ENCODE measurements at places on chromosomes 13 and 19. TPM values are rescaled to one million over a fixed set of nuclear protein-coding genes. Genes with fewer than 3 reads are reported as not detected.

GRCh38 chr19:41409288-41409687 lies 11.7 kb downstream of the BCKDHA start:
- DNase-seq: no peak
- no peak overlapping the region for H3K4me3 ChIP-seq
- H3K27ac ChIP-seq: no peak overlapping the region
- peaks cover 9% of the 10 kb centered on the region for H3K4me1 ChIP-seq
- H3K36me3 ChIP-seq: no peaks in the 10 kb centered on the region
- H3K27me3 ChIP-seq: no peaks in the 10 kb centered on the region

The ZNF93 gene
- 4.1 TPM for total RNA-seq

GRCh38 chr13:106336668-106337067 lies 198.8 kb downstream of the EFNB2 start:
- H3K27ac ChIP-seq: no peak overlapping the region
- no peaks in the 10 kb centered on the region for H3K4me1 ChIP-seq
- DNase-seq: no peak
- no peaks in the 10 kb centered on the region for H3K36me3 ChIP-seq

GRCh38 chr19:2408247-2408646 lies 19.1 kb downstream of the TIMM13 start:
- no peak overlapping the region for H3K4me3 ChIP-seq
- no peaks in the 10 kb centered on the region for H3K36me3 ChIP-seq
- no peak for DNase-seq
- H3K27ac ChIP-seq: no peak overlapping the region
- H3K27me3 ChIP-seq: no peaks in the 10 kb centered on the region

GRCh38 chr13:48739386-48739964 lies 85.7 kb downstream of the CYSLTR2 start:
- no peak for DNase-seq
- no peak overlapping the region for H3K4me3 ChIP-seq
- H3K27me3 ChIP-seq: no peaks in the 10 kb centered on the region
- no peaks in the 10 kb centered on the region for H3K36me3 ChIP-seq

The EDDM13 gene
- not detected for total RNA-seq

The CYP4F3 gene
- 3.3 TPM for total RNA-seq

The ZNF729 gene
- not detected for total RNA-seq

- DNase-seq: no peak
- H3K4me1 ChIP-seq: no peaks in the 10 kb centered on the region
- H3K27ac ChIP-seq: no peak overlapping the region
- no peak overlapping the region for H3K4me3 ChIP-seq
Observed at GRCh38 chr13:26726684-26727083, 33.9 kb downstream of the GPR12 start.

The ZNF835 gene
- 13.2 TPM for total RNA-seq

The HOOK2 gene
- 109 TPM for total RNA-seq

- H3K36me3 ChIP-seq: no peaks in the 10 kb centered on the region
- no peaks in the 10 kb centered on the region for H3K4me1 ChIP-seq
- no peaks in the 10 kb centered on the region for H3K27me3 ChIP-seq
- no peak overlapping the region for H3K27ac ChIP-seq
Observed at GRCh38 chr19:13965926-13966683, 13.8 kb downstream of the DCAF15 start.

- H3K4me1 ChIP-seq: peaks cover 26% of the 10 kb centered on the region
- H3K27ac ChIP-seq: peak overlapping the region; percentile 86
- DNase-seq: no peak
Observed at GRCh38 chr19:49861541-49862378, 5.6 kb downstream of the PNKP start.

The RUBCNL gene
- 2.7 TPM for total RNA-seq

The ICAM4 gene
- not detected for total RNA-seq

DNA sequence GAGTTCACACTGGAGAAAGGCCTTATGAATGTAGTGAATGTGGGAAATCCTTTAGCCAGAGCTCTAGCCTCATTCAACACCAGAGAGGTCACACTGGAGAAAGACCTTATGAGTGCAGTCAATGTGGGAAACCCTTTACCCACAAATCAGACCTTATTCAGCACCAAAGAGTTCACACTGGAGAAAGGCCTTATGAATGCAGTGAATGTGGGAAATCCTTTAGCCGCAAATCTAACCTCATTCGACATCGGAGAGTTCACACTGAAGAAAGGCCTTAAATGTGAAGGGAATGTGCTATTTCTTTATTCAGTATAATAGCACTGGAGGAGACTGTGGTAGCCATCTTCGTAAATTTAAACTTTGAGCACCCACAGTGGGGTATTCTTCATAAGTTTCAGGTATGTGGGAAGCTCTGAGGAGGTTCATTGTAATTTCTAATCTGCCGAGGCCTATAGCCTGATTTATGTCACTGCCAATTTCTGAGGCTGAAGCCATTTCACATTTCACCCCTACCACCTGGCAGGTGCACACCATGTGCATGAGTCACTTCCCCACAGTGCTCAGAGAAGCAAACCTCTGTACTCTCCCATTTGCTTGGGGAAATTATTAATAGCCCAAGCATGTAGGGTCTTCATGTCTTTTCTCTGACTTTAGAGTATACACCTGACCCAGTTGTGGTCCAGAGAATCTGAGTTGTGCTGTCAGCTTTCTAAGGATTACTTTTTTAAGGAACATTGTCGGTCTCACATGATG lies 6.4 kb downstream of the ZNF551 start:
- H3K4me1 ChIP-seq: no peaks in the 10 kb centered on the region
- no peak overlapping the region for H3K4me3 ChIP-seq
- no peak overlapping the region for H3K27ac ChIP-seq
- no peak for DNase-seq

DNA sequence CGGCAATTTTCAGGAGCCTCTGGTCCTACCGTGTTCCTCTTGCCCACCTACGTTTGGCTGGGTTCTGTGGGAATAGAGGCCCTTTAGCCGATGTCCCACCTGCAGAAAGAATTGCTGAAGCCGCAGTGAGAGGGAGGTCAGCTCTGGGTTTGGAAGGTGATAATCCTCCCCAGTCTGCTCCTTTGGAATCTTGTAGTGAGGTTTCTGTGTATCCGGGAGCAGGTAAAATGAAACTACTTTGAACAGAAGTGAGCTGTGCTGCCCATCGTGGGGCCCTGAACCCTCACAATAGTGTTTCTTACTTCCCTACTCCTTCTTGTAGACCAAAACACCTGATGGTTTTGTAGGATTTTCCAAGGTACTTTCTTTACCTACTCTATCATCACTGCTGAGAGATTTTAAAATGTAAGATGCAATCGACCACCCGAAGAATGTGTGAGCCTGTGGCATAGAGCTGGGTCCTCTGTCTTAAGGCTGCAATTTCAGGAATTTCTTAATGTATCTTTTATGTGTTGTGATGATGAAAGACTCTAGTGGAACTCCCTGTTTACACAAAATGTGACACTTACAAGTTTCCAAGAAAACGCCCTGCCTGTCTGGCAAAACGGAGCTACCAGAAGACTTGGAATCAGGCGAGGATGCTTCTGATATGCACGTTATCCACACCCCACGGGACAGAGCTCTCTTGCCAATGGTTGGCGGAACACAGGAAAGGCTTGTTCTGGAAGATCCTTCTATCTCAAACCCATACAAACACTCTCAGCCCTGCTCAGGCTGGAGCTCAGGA lies 76.1 kb downstream of the RGCC start:
- no peaks in the 10 kb centered on the region for H3K27me3 ChIP-seq
- DNase-seq: peak; percentile 29
- H3K4me1 ChIP-seq: peaks cover 4% of the 10 kb centered on the region
- no peaks in the 10 kb centered on the region for H3K36me3 ChIP-seq

GRCh38 chr13:100544866-100545683 lies 43.5 kb downstream of the GGACT start:
- no peaks in the 10 kb centered on the region for H3K27me3 ChIP-seq
- H3K27ac ChIP-seq: no peak overlapping the region
- no peaks in the 10 kb centered on the region for H3K36me3 ChIP-seq

- no peak for DNase-seq
- H3K27ac ChIP-seq: no peak overlapping the region
- H3K27me3 ChIP-seq: no peaks in the 10 kb centered on the region
- no peak overlapping the region for H3K4me3 ChIP-seq
- H3K36me3 ChIP-seq: no peaks in the 10 kb centered on the region
- H3K4me1 ChIP-seq: no peaks in the 10 kb centered on the region
Observed at GRCh38 chr13:66700117-66700601, 530.0 kb downstream of the PCDH9 start.

DNA sequence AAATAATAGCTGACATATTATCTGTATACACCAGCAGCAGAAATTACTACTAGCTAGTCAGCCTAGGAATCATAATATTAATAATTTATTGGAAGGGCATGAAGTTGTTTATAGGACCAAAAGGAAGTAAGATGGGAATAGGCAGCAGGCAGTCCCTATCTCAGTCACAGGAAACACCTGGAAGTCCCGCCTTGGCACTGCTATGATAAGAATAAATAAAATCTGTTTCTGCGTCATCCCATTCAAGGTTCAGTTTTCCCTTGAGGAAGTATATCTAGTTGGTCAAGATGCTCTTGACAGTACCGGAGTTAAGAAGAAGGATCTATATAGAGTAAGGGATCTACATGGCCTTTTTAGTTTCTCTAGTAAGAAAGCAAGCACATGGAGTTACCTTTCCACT lies 830.8 kb downstream of the DIAPH3 start:
- H3K4me1 ChIP-seq: no peaks in the 10 kb centered on the region
- H3K4me3 ChIP-seq: no peak overlapping the region
- no peaks in the 10 kb centered on the region for H3K36me3 ChIP-seq

- no peak overlapping the region for H3K4me3 ChIP-seq
- no peak for DNase-seq
- peaks cover 49% of the 10 kb centered on the region for H3K36me3 ChIP-seq
- H3K27me3 ChIP-seq: no peaks in the 10 kb centered on the region
- H3K4me1 ChIP-seq: no peaks in the 10 kb centered on the region
Observed at GRCh38 chr19:14731200-14731599, 41.4 kb downstream of the ZNF333 start.

DNA sequence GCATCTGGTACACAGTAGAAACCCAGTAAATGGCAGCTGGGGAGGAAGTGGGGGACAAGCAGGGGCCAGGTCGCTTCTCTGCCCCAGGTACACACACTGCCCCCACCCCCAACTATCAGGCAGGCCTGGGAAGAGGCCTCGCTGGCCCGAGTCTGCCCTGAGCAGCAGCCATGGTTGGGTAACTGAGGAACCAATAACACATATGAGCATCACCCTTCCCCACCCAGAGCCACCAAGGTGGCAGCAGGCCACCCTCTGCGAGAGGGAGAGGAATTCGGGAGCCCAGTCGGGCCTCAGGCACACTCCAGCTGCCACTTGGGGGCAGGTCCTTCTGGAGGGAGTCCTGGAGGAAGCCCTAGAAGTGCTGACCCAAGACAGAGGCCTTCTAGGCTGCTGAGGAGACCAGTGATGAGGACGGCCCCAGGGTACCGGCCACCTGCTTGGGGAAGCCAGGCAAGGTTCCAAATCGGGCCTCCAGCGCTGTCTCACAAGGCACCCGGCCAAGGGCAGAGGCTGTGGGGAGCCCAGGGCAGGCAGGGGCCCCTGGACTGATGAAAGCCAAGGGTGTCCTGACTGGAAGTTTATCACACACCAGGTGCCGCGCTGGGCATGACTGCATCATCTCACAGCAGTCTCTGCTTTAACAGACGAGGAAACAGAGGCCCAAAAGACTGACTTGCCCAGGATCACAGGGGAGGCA lies 14.0 kb upstream of the KPTN start:
- H3K27ac ChIP-seq: no peak overlapping the region
- H3K4me1 ChIP-seq: no peaks in the 10 kb centered on the region
- H3K36me3 ChIP-seq: peaks cover 5% of the 10 kb centered on the region
- no peak for DNase-seq

DNA sequence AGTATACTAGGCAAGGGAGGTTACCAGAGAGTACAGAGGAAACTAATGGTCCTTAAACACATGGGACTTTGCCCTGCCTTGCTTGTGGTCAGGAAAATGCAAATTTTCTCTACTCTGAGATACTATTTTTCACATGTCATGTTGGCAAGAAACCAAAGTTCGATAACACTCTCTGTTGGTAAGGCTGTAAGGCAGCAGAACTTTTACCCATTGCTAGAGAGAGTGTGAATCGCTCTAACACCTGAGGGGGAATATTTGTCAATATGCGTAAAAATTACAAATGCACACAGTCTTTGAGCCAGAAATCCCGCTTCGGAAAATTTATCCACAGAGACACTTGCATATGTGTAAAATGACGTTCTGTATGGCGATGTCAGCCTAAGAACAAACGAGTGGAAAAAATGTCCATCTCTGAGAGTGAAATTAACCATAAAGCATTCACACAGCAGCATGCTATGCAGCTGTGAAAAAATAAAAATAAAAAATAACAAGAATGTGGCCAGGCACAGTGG lies 9.5 kb upstream of the RFX1 start:
- no peak overlapping the region for H3K4me3 ChIP-seq
- H3K27ac ChIP-seq: no peak overlapping the region
- H3K36me3 ChIP-seq: no peaks in the 10 kb centered on the region
- no peaks in the 10 kb centered on the region for H3K4me1 ChIP-seq

DNA sequence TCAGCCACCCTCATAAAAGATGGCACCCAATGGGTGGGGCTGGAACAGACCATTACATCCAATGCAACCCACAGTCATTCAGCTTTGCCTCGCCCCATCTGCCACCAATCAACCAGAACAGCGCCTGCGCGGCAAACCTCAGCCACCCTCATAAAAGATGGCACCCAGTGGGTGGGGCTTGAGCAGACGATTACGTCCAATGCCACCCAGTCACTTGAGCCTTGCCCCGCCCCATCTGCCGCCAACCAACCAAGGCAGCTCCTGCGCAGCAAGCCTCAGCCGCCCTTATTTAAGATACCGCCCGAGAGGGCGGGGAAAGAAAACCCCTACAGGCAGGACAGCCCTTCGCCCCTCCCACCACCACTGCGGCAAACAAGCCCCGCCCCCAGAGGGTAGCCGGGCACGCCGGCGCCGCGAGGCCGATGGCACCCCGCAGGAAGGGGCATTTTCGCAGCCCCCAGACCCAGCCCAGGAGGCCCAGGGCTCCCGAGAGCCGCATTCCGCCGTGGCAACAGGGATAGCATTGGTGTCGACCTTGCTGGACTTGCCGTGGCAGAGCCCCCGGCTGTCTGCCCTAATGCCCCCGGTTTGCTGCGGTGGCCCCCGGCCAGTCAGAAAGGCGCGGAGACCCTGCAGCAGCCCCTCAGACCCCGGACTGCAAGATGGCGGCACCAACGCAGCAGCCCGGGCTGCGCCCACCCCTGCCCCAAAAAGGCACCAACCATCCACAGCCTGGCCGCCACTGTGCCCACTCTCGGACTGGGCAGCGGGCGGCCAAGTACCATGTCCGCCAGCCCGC lies 675 bp downstream of the PEG3 start:
- no peaks in the 10 kb centered on the region for H3K36me3 ChIP-seq
- H3K4me1 ChIP-seq: peaks cover 15% of the 10 kb centered on the region
- H3K4me3 ChIP-seq: peak overlapping the region; percentile 33
- H3K27me3 ChIP-seq: no peaks in the 10 kb centered on the region
- peak; percentile 90 for DNase-seq

- no peak overlapping the region for H3K4me3 ChIP-seq
- H3K27ac ChIP-seq: no peak overlapping the region
- H3K27me3 ChIP-seq: no peaks in the 10 kb centered on the region
- DNase-seq: no peak
- peaks cover 32% of the 10 kb centered on the region for H3K4me1 ChIP-seq
Observed at GRCh38 chr19:1136201-1136600, 32.4 kb downstream of the GPX4 start.
